ENCODE measurements at places on chromosomes 2 and 18.

DNA sequence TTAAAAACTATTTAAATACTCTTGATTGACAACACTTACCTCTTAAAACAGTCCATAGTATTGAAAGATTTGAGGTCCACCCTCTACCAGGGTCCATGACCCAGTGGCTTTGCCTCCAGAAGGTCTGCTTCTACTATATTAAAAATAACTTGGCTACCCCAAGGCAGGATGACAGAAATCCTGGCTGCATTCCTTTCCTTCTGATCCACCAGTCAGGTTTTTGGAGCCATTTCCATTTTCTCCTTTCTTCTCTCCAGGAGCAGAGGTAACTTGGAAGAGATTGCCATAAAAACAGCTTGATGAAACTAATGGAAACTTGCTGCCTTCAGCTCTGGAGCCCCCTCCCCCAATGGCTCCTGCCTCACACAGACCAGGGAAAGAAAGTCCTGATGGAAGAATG, 2.6 kb upstream of the FAM171B start:
- DNase-seq = no peak

- DNase-seq = no peak
Measured at GRCh38 chr2:127162261-127163089, 55.5 kb upstream of the BIN1 start.

- no peak for DNase-seq
Measured at GRCh38 chr2:145728511-145728910, 1208.6 kb upstream of the ZEB2 start.

DNA sequence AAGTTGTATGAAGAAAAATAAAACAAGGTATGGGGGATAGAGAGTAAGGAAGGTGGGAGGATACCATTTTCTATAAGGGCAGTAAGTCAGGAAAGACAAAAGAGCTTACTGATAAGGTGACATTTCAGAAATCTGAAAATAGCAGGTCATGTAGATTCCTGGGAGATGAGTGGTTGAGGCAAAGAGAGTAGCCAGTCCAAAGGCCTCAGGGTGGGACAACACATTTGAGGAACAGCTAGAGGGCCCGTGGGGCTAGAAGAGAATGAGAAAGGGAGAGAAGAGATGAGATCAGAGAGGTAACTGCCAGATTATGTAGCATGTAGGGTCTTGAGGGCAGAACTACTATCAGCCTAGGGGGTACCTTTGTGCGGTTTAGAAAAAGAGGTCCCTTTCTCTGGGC, 2.9 kb downstream of the CLHC1 start:
- no peak for DNase-seq

DNA sequence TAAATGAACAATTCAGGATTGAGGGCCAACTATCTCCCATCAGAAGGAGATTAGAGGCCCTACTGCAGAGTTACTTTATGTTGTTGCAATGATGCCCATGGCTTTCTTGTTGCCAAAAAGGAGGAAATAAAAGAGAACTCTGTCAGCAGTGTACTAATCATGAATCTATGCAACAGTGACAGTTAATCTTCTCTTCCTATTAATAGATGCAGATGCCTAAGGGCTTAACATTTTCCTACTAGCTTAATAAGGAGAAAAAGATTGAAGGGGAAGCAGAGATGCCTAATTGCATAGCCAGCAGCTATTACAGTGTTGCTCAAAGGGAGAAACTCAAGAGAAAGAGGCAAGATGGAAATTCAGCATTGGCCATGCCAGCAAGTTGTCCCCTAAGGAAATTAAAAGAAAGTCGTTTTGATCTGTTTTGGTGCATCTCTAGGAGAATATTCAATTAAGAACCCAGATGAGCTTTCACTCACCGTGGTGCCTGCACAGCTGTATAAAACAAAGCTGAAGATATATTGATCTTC, 107.1 kb upstream of the KCNJ3 start:
- no peak for DNase-seq

- no peak for DNase-seq
Measured at GRCh38 chr18:58975781-58976180, 111.1 kb downstream of the ZNF532 start.

DNA sequence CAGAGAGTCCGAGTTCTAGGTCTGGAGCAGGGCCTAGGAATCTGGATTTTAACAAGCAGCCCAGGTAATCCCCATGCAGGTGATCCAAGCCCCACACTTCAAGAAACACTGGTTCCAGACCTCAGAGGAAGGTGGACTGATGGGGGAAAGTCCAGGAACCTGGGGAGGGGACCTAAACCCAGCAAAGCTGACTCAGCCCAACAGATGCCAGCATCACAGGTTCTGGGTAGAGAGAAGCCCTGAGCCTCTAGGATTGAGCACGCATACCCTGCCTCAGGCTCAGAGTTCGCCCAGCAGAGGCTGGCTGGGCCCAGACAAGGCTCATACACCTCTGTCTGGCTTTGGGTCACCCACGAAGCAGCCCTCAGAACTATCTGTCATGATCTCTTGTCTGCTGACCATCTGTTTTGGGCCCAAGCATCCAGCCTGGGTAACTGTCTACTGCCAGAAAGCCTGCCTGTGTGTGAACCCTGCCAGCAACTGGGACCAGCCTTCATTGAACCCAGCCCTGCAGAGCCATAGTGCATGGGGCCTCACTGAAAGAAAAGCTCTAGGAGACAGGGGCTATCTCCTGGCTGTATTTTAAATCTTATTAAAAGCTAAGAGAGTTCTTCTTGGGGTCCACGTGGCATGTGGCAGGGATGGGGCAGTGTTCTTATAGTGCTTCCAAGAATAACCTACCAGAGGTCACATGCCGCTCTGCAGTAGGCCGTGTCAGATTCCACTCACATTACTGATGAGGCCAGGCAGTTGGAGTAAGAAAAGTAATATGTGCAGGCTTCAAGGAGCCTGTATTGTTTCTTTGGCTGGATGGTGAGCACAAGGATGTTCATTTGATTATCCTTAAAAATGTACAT, 7.4 kb downstream of the TMEM127 start:
- DNase-seq = no peak
